ENCODE measurements at places on chromosomes 11 and 22.

DNA sequence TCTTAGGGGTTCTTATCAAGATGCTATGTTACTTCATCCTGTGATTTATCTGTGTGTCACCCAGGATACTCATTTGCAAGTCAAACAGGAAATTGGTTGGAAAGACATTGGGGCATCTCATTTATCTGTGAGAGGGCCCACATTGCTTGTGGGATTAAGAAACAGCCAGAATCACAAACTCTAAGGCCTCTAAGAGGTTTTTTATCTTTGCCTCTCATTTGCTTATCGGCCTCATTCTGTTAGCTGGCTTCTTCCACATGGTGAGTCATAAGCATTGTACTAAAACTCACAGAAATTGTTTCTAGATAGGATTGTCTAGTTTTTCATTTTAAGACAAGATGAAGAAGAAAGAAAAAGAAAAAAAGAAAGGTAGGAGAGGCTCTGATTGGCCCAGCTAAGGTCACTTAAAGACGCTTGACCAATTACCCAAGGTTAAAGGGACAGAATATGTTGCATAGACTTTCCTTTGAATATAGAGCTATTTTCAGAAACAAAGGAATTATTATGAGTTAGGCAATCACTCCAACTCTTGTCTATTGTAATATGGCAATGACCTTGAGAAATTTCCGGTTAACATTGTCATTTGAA lies 121.9 kb downstream of the ARHGAP42 start:
- DNase-seq, result no peak

DNA sequence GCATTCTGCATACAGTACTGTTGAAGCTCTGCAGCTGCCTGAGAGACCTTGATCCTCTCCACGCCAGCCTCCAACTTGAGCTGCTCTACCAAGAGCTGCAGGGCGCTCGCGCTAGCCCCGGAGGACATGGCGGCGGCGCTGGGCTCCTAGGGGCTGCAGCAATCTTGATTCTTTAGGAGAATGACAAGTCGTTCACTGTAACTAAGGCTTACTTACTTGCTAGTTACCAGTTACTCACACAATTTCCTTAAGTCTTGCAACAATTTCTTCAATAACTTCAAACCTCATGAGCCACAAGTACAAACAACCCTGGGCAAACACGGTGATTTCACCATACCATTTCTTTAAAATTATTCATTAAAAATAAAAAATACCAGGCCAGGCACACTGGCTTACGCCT lies 21.9 kb downstream of the SBF2 start:
- DNase-seq, result no peak

DNA sequence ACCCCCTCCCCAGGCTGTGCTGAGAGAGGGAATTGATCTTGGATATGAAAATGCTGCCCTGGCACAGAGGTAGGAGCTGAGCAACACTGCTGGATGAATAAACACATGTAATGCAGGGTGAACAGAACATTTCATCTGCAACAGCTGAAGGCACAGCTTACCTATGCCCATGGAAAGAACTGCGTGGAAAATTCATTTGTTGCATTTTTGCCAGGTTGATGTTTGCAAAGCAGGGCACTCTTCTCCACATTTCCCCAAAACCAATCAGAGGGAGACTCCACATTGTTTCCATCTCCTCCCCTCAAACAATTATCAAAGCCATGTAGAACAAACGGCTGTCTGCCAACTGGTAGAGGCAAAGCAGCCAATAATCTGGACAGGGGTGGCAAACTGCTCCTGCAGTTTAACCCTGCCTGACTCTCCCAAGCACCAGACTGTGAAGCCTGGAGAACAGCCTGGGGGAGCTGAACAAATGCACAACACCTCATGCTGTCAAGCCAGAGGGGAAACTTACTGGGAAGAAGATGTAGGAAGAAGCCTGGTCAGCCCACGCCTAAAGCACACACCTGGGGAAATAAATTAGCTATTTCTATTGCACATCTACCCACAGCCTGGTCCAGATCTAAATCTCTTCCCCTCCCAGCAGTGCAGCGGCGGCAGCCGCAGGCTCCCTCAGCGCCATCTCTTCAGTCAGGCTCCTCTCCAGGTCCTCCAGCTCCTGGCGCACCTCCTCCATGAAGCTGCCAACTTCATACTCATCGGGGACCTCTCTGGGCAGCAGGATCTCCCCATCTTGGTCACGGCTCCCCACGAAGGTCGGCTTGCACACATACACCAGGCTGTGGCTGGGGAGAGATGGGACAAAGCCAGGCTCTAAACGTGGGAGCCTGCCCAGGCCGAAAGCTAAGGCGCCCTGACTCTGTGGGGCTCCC lies 44.3 kb downstream of the DKK3 start:
- DNase-seq, result no peak

DNA sequence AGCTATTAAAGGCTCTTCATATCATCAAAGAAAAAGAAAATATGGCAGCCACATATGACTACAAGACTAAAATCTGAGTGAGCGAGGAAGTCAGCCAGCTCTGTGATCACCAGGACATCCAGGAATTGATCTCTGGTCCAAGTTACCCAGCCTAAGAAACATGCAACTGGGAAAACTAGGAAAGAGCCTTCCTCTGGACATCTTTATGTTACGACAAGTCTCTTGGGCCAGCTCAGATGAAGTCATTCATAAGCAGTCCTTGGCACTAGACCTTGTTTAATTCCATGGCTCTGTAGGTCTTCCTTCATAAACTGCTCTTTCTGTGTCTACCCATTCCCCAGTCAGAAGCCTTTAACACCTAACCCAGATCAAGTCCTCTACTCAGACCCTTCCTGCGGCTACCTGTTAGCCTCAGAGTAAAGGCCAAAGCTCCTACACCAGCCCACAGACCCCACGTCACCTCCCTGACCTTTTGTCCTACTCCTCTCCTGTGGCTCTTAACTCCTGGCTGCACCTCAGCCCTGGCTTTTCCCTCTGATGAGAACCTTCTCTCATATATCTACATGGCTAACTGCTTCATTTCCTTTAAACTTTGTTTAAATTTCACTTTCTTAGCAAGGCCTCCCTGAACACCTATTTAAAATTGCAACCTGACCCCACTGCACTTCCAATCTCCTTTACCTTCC lies 134.0 kb downstream of the KIF18A start:
- no peak for DNase-seq

DNA sequence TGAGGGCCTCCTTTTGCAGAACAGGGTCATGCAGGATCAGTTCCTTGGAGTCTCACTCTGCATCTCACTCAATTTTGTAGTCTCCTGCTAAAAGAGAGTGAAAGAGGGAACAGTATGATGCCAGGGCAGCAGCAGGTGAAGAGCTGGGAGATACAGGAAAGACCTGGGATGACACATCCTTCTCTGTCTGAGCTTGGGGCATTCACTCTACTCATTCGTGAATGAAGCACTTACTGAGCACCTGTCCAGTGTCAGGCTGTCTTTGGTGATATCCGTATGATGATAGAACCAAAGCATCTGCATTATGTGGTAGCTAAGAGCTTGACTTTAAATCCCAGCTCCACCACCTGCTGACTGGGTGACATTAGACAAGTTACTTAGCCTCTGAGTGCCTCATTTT lies 14.4 kb downstream of the SREBF2 start:
- DNase-seq, result no peak

DNA sequence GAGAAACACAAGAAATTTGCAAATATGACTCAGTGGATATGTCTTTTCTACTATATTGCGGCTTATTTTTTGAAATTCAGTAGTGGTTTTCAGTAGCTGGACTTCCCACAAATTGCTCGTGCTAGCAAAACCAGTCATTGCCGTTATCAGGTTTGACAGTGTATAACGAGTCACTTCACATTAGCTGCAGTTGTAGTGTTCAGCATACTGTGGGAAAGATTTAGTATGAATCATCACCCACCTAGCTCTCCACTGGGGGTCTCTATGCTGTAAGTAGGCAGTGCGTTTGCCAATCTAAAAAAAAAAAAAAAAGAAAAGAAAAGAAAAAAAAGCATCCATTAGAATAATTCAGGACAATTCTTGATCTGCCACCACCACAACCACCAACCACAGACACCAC lies 1318.9 kb downstream of the LRRC4C start:
- DNase-seq, result no peak

DNA sequence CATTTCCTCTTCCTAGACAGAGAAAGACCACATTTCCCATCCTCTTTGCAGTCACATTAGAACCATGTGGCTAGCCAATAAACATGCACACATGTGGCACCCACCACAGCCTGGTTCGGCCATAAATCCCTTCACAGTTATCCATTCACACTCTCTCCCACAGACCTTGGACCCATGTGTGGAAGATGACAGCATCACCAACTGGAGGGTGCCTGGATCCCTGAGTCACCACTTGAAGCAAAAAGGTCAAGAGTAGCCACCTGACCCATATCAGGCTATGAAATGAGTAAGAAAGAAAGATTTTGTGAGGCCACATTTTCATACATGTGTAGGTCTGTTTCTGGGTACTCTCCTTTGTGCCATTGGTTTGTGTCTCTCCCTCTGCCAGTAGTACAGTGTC lies 9.0 kb upstream of the TMEM121B start:
- no peak for DNase-seq

All from stimulated activated naive CD4-positive, alpha-beta T cell treated with Interleukin-2 at 50 U/mL for 16 hours (primary cell).